Posterior cingulate gyrus (tissue), 11 donors: ENCODE measurements at places on chromosomes 12 and 14.

- DNase-seq, result no peak
Measured at GRCh38 chr12:68665016-68665569, 21.7 kb upstream of the NUP107 start.

DNA sequence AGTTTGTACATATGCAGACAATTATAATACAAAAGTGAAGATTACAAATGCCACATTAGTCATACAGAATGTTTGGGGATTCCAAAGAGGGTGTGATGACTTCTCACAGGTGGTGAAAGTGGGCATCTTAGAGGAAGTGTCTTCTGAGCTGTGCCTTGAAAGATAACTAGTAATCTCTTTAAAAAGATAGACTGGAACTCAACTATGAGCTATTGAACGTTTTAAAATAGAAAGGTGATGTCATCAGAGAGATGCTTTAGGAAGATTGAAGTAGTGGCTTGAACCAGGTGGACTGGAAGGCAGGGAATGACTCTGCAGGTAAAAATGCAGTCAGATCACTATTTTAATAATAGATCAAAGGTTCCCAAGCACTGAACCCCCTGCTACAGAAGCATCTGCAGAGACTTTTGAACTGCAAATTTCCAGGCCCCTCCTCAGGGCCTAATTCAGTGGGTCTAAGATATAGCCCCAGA is 50.3 kb downstream of the SYT1 start:
- DNase-seq, result no peak

DNA sequence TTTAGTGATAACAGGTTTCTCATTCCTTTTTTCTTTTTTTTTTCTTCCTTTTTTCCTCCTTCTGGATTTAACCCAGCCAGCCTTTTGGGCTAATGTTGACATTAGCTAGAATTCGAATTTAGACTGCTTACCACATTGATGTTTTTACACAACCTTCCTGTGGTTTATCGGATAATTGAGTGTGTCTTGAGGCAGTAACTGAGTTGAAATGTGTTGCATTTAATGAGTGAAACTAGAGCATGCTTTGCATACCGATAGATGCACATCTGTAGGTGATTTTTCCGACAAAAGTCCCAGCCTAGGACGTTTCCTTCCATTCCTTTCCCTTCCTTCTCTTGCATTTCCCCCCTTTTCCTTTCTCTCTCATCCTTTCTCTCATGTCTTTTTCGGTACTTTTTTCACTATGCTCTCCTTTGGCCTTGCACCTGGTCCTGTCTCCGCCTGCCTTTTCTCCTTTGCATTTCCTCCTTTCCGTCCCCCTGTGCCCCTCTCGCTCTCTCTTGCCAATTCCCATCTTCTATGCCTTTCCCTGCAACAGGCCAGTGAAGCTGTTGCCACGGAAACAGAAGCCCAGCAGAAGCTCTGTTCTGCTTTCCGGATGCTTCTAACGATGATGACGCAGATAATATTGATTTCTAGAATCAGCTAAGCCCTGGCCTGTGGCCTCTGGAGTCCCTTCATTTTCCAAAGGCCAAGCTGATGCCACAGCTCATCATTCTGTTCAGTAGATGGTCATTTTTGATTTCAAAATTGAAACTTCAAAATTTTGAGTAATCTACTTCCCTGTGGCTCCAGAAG is 76.1 kb downstream of the SLC25A47 start:
- DNase-seq, result no peak

DNA sequence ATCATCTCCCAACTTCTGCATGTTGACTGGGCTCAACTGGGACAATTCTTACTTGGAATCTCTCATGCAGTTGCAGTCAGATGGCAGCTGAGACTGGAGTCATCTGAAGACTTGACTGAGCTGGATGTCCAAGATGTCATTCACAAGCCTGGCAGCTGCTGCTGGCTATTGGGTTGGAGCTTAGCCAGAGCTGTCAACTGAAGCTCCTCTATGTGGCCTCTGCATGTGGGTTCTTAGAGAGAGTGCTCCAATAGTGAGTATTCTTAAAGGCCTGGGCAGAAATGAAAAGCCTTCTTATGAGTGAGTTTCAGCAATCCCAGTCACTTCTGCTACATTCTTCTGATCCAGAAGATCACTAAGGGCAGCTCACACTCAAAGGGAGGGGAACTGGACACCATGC is 440.9 kb downstream of the LRIG3 start:
- no peak for DNase-seq

GRCh38 chr14:77469539-77469938 is 11.6 kb downstream of the AHSA1 start:
- DNase-seq, result no peak

DNA sequence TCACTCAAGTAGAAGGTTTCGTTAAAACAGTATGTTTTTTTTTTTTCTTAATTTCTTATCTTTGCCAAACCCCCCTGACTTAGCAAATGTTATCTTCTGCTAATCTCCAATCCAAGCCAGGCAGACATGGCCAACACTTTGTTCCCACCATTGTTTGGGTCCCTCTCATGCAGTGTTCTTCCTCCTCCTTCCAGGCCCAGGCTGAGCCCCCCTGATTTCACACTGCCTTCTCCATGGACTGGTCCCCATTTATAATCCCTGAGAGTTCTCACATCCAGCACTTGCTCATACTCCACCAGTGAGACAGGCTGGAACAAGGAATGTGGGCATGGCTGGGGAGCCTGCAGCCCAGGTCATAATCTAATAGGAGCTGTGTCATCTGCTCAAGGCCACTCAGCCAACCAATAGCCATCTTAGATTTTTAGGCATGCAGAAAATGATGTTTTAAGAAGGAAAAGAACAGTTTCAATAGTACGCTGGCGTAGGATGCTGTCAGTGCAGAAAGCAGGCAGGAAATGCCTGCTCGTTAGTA is 238.4 kb upstream of the CCDC196 start:
- no peak for DNase-seq

DNA sequence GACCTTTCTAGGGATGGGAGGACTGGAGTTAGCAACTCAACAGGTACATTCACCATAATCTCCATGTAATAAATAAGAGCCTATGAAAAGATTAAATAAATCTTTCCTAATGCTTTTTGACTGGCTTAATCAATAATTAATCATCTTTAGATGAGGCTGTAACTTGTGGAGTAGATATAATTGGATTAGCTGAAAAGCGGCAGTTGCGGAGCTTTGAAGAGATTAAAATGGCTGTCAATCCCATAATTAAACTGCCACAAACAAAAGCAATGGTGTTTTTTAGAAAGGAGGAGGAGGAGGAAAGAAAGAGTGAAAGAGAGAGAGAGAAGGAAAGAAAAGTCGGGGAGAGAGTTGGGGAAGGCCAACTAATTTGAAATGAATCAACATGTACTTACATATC is 70.7 kb upstream of the TMEM263 start:
- DNase-seq, result no peak

DNA sequence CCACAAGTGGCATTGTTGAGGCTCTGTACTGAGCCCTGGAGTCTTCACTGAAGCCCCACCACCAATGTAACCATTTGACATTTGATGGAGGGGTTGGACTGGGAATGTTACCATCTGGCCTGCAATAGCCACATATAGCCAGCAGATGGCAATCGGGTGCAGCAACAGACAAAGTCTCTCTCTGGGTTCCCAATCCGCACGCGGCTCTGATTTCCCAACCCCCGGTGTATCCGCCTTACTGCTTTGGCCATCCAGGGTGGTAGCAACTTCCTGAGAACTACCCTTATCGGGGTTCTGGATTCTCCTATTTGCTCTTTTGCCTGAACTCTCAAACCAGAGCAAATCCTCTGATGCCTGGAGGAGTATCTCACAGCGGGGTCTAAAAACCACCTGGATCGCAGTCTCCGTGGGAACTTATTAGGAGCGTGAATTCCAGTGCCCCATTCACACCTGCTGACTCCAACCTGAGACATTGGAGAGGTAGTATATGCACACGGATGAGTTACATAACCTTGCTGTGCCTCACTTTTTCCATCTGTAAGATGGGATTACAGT is 14.2 kb downstream of the VRTN start:
- peak; percentile 78 for DNase-seq

DNA sequence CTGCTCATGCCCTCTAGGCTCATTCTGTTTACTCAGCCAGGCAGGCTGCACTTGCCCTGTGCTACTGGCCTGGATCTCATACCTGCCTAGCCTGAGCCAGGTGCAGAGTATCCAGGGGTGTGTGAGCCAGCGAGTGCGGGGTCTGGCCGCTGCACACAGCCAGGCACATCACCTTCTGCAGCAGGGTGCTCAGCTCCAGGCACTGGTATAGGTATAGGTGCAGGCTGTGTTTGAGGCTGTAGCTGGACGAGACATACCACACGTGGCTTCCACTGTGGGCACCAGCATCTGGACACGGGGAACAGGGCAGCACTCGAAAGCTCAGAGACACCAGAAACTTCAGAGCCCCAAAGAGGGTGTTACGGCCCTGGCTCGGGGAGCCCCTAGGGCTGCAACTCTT is 424.2 kb downstream of the RERGL start:
- DNase-seq, result no peak

DNA sequence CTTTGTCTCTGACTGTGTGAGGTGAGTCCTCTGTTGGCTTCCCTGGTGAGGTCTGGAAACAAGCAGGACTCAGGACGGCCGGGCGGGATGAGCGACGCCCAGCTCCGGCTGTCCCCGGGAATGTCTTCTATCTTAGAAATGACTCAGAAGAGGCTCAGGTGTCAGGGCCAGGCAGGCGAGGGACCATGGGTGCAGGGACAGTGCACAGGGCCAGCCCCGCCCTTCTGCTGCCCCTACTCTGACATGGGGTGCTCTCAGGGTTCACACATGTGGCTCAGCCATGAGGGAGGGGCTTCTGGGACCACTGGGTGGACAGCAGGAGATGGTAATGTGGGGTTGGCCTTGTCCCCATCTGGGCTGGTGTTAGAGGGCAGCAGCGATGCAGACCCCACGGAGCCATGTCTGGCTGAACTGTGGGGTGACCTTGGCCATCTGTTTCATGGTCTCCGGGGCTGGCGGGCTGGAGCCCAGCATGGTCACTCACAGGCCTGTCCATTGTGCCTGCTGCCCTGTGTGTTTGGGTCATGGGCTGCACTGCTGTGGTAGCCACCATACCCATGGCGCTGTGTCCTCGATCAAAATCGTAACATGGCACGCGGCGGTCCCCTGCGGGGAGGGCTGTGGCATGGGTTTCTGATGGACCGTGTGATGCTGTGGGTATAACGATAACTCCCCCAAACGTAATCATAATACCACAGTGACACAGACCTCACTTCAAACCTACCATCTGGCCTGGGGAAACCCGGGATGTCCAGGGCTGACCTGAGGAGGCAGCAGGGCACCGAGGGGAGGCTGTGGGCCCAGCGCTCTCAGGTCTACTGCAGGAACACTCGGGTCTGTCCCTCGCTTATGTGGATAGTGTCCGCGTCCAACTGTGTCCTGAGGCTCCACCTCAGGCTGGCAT is 368.8 kb downstream of the TMEM121 start:
- DNase-seq, result peak; percentile 2

DNA sequence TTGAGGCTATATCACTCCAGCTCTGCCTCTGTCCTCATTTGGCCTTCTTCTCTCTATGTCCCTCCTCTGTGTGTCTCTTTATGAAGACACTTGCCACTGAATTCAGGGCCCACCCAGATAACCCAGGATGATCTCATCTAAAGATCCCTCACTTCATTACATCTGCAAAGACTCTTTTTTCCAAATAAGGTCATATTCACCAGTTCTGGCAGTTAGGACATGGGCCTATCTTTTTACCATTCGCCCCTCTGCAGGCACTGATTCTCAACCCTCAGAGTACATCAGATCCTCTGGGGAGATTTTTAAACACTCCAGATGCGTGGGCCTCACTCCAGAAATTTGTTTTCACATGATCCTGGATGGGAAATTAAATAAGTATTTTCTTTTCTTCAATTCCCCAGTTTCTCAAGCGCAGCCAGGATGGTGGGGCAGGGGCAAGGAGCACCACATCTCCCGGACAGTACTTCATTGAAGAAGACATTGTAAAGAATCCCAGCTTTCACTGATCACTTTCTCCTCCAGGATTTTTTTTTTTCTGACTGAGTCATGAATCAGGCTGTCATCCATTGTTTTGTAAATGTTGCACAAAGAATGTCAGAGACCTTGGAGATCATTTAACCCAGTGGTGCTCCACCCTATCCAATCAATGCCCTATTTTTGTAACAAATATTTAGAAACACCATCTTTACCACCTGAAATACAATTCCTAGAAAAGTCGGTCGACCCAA is 27.4 kb downstream of the CRACR2A start:
- no peak for DNase-seq

- no peak for DNase-seq
Measured at GRCh38 chr14:100421756-100422470, 98.8 kb downstream of the SLC25A47 start.

- no peak for DNase-seq
Measured at GRCh38 chr14:35503646-35504045, 30.3 kb upstream of the INSM2 start.

GRCh38 chr12:67459173-67459572 is 189.4 kb upstream of the DYRK2 start:
- no peak for DNase-seq

DNA sequence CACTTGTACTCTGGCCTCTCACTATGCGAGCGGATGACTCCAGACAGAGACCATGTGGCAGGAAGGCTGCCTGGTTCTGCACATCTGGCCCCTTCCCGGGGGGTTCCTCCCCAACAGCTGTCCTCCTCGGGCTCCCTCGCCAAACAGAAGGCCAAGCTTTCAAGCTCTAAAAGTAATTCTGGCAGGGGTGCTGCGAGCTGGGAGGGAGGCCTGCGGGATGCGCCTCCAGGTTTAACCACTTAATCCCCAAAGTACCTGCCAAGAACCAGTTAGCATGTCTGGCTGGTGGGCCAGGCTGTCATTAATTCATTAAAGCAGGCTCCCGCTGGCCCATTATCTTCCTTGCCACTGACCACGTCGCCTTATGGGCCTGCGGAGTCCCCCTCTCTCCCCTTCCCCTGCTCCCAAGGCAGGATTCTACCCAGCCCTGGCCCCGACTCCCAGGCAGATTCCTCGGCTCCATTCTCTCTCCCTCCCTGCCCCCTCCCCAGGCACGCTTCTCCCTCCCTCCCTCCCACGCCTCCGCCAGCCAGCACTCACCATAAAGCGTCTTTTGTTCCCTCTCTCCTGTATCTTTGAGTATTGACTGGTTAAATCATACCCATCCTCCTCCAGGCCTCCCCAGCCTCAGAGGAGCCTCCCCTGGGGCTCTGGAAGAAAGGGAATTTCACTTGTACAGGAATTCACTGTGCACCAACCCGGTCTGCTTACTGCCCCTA is 4.9 kb downstream of the HRK start:
- no peak for DNase-seq

DNA sequence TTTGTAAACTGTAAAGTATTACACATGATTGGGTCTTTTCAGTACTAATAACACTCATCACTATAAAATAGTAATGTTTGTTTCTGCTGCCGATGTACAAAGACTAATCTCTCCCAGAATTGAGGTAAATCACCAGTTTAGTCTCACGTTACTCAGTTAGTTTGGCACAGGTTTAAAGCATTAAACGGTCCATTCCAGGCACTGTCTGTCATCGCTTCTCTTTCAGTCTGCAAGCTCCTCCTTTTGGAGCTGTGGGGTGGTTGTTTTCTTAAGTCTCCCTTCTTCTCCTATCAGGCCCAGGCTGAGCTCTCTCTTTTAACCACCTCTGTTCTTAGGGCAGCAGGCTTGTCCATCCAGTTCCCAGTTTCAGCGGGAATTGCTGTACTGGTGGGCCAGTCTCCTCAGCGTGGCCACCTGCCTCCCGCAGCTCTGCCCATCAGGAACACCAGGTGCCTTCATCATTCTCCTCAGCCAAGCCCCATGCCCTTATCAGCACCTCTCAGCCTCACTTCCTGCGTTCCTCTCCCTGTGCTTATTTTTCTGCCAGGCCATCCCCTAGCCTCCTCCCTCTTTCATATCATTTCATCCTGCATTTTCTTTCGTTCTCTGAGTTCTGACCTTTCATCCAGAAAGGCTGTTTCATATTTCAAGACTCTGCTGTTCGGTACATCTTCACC is 149.0 kb downstream of the TGFB3 start:
- no peak for DNase-seq

- no peak for DNase-seq
Measured at GRCh38 chr14:25394791-25395391, 344.9 kb upstream of the STXBP6 start.
